ENCODE measurements at places on chromosomes 16 and 17.

DNA sequence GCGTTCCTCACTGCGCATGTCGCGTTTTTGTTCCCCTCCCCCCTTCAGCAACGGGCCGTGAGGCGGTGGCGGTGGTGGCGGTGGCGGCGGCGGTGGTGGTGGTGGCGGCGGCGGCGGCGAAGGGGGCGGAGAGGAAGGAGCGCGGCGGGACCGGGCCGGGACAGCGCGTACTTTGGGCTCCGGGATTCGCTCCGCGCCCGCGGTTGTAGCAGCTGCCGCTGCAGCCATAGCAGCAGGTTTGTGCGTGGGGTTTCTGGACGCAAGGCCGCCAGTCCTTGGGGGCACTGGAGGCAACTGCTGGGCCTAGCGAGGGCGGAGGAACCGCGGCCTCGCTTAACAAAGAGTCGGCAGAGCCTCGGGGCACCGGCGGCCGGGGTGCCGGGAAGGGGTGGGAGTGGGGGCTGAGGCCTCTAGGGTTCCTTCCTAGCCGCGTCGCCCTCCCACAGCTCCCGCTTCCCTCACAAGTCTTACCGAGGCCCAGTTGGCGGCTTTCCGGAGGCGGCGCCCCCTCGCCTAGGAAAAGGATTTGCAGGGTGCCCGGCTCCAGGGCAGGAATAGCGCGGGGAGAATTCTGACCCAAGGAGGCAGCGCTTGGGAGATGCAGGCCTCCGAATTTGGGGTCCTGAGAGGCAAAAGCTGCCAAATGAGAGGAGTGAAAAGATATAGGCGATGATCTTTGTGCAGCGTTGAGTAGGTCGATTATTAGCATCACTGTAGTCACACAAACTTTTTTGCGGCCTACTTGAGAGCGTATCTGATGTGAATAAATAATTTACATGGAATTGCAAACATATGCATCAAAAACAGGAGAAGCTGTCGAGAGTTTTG is at the start of gene DDX42:
Gene DDX42 (plus strand): TSS at position 30 of the 828 bp plus-strand sequence. CDS start 12,880 bp downstream, outside the sequence.
- DNase-seq = peak; percentile 46

DNA sequence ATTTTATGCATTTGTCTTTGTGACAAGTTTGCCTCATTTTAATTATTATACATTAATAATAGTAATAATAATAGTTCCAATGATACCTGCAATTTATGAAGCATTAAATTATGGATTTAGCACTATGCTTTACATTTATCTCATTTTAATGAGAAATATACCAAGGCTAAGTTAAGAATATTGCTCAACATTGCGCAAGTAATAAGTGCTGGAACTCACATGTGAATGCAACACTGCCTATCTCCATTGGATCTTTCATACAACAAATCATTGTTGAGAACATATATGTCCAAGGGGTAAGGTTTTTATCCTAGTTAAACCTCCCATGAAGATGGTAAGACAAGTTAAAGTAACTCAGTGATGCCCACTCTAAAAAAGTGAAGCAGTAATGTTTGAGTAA is 703.7 kb upstream of the SOX9 start:
- no peak for DNase-seq

DNA sequence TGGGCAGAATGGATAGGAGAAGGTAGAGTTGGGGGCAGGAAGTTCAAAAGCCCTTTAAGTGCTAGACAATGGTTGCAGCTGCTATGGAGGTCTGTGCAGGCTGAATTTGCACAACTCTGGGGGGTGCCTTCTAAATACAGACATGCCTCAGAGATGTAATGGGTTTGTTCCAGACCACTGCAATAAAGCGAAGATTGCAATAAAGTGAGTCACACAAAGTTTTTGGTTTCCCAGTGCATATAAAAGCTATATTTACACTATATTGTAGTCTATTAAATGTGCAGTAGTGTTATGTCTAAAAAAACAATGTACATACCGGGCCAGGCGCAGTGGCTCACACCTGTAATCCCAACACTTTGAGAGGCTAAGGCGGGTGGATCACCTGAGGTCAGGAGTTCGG is 60.5 kb upstream of the MYOCD start:
- no peak for DNase-seq

- DNase-seq = no peak
Observed at GRCh38 chr17:27586203-27586721, 44.7 kb upstream of the LGALS9 start.

DNA sequence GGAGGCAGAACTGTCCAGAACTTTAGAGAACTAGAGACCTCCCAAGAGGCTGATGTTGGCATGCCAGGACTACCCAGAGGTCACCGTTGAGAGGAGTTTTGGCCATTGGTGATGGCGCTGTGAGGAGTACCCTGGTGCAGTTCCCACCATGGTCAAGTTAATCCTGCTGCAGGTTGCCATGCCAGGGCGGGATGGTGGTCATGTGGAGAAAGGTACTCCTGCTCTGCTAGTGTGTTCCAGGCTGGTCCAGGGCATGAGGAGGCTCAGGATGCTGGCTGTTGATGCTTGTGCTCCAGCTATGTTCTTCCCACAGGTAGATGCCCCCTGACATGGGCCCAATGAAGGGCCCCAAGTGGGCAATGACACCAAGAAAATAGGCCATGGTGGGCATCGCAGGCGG is 4.1 kb upstream of the PHF12 start:
- no peak for DNase-seq
